ENCODE measurements at places on chromosomes 13 and 19.

DNA sequence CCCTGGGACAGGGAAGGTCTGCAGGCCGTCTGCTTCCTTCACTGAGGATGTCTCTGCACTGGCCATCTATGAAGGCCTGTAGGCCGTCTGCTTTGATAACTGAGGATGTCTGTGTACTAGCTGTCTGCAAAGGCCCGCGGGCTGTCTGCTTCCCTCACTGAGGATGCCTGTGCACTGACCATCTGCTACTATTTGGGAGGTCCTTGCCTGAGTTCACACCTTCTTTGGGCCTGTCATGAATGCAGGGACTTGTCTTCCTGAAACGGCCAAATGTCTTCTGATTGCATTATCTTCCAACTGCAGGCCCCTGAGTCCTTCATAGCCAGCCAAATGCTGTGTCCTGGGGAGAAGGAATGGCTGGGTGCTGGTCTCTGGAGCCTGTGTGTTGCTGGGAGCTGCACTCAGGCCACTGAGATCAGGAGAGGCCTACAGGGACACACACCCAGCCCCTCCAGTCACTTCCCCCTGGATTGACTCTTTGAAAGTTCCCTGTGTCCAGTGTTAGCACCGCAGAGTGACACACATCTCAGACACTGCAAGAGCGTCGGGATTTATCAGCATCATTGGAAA lies 72.9 kb downstream of the TEX29 start:
- no peak for DNase-seq

DNA sequence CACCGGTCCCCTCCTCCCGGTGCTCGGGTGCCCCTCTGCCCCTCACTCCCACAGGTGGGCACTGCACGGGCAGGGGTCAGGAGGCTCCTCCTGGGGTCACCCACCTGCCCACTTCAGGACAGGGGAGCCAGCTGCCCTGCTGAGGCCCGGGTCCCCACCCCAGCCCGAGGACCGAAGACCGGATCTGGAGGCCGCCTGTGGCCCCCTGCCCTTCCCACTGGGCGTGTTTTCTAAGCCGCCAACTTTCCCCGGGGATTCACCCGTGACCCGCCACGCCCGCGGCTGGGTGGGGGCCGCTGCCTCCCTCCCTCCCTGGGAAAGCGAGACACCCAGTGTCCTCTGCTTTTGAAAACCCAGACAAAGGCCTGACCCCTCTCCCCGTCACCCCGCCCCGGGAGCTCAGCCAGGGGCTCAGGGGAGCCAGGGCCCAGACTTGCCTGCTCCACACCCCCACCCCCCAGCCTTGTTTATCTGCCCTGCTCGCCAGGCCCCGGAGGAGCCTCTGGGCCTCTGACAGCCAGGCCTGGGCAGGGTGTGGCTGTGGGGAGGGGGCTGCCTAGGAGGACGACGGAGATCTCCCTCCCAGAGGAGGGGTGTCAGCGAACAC lies 1.3 kb downstream of the PALM start:
- DNase-seq, result no peak

- DNase-seq, result no peak
Measured at GRCh38 chr13:93942016-93942415, 537.5 kb downstream of the DCT start.

GRCh38 chr13:51212758-51213157 lies 9.4 kb upstream of the FAM124A start:
- DNase-seq, result no peak

DNA sequence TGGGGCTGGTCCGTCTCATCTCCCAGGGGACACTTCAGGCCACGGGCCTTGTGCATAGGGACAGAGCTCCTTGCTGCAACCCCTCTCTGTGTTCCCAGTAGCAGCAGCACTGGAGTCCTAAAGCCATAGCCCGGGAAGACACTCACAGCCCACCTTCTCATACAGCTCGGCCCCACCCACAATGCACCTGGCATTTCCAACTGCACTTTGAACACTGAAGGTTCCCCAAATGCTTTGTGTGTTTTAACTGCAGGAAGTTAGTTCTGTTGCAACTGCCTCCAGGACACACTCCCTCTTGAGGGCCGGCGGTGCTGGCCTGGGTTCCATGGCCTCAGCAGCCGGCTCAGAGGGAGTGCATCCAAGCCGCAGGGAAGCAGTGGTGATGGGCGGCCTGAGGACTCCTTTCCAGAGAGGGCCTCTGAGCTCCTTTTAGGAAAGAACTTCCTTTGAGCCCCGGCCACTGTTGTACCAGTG lies 22.7 kb upstream of the TMEM255B start:
- DNase-seq, result no peak

GRCh38 chr19:16825312-16826052 lies 3.7 kb upstream of the SIN3B start:
- no peak for DNase-seq

DNA sequence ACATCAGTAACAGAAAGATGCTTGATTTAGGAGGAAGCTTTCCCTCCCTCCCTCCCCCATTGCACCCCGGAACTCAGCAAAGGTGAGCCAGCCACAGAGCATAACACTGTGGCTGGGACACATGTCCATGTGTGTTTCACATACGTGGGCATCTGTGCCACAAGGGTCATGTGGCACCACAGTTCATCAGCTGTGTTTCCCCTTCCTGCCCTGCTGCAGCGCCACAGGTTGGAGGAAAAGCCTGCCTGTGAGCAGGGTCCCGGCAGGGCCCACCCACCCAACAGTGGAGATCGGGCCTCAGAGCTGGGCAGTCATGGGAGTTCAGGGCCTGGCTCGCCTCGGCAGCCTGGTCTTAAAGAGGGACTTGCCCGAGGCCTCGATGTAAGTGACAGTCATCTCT lies 2.8 kb downstream of the ACP5 start:
- DNase-seq, result no peak

DNA sequence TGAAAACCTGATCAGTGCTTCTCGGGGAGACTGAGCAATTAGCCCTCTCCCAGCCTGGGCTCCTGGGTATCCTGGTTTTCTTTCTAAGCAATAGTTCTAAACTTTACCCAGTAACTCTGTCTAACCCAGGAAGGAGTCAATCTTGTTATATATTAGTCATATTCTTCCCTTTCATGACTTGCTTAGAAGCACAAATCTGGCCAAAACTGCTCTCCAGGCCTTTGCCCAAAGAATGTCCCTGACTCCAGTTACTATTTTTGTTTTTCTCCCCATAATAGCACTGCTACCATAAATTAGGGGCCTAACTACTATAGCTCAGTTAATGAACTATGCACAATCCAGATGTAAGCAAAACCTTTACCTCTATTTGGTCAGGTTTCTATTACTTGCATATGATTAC lies 355.8 kb upstream of the HTR2A start:
- no peak for DNase-seq

GRCh38 chr19:18496980-18497256 lies 25.0 kb downstream of the ELL start:
- DNase-seq, result no peak

GRCh38 chr19:46784262-46785053 lies 3.9 kb downstream of the SLC1A5 start:
- peak; percentile 52 for DNase-seq

DNA sequence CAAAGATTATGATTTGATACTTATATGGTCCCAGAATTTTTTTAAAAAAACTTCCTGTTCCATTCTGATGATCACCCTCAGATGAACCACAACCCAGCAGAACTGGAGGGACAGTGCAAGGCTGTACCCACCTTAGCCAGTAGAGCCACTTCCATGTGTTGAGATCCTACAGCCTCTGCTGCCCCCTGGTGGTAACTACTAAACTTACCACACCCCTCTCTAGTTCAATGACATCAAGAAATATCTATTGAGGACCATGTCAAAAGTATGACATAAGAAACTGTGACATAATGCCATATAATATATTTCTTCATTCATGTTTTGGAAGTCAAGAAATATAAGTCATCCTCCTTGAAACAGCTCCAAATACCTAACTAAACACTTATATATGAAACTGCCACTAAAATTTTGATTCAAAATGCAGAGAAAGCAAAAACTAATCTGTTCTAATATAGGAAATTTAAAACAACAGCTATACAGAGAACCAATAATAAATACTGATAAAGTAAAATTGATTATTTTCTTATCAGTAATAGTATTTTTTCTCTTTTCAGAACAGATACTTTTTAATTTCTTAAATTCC lies 412.6 kb downstream of the KCTD12 start:
- no peak for DNase-seq

DNA sequence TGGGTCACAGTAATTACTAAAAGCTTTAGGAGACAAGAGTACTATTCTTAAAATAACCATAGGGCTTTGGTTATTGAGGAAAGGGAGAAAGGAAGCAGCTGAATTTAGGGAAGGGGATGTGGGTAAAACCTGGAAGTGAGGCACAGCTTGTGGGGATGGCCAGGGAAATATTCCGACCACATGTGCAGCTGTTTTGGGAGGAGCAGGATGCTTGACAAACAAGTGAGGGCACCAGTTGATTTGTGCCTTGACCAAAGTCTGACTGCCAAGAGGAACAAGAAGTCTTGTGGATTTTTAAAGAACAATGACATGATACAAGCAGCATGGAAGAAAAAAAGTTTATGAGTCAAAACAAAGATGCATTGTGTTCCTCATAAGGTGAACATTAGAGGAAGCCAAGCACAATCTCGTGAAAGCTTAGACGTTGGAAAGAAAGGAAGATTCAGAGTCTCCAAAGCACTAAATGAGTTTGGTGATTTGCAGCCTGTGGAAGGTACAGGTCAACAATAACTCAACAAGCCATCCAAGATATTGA lies 108.5 kb upstream of the GPC6 start:
- DNase-seq, result no peak

GRCh38 chr19:49924004-49924880 lies 4.8 kb upstream of the ATF5 start:
- DNase-seq, result no peak

- no peak for DNase-seq
Measured at GRCh38 chr13:90293793-90294361, 1053.6 kb upstream of the MIR17HG start.

DNA sequence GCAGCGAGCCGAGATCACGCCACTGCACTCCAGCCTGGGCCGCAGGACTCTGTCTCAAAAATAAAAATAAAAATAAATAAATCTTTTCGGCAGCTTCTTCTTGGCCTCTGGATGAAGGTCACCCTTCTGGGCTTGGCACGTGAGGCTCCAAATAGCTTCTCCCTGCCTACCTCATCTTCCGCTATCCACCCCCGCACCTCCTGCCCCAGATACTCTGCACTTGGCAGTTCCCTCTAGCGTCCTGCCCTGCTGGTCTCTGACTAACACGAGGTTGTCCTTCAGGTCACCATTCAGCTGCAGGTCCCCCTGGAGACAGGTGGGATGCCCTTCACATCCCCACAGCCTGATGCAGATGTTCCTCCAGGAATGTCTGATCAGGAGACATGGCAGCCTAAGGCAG lies 8.5 kb upstream of the CCL25 start:
- DNase-seq, result no peak

- DNase-seq, result no peak
Measured at GRCh38 chr19:47274891-47275761, 441 bp downstream of the INAFM1 start.

DNA sequence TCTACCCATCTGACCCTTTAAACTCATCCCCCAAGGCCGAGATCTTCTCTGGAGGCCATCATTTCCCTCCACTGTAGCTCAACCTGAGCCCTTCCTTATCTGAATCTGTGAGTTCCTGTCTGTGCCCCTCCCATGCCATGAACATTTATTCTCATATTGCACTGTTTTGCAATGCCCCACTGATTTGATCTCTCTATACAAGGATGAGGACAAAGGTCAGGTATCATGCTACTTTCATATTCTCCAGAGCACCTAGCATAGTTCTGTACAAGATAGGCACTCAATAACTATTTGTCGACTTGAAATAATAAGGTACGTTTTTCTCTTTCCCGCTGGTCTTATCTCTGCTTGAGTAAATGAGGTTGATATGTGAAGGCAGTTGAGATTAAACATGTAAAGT lies 135.5 kb downstream of the KLF5 start:
- DNase-seq, result no peak

DNA sequence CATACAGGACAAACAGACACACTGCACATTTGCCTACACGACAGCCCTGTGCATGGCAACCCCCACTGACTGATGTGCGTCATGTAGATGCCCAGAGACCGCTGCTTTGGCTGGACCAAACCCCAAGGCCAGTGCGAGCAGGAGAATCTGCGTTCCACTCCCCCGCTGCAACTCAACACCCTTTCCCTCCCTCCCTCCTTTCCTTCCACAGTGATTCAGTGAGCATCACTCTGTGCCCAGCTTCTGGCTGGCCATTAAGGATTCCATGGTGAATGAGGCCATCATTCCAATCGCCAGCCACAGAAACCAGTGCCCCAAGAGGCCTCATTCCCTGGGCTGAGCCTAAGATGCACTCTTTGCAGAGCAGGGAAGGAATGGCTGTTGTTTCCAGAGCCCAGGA lies 61.6 kb downstream of the GSX1 start:
- no peak for DNase-seq

- DNase-seq, result no peak
Measured at GRCh38 chr19:7534531-7535046, 928 bp upstream of the PNPLA6 start.

DNA sequence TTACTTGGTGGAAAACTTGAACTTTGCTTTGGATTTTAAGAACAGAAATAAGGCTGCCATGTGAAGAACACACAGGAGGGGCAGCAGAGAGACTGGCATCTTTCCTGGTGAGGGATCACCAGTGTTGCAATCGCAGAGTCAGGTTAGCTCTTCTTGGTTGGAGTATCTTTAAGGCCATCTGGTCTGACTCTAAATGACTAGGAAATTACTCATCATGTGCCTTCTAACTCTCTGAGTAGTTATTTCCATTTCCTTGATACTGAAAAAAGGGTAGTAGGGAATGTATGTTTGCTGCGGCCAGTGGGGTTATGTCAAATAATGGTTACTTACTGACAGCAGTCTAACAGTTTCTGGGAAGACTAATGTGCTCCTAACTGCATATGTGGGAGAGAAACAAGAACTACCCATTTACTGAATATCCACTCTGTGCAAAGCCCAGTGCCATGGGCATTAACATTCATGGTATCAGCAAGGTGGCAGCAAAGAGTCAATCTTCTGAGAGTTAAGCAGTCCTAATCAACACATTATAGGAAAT lies 122.1 kb downstream of the COG6 start:
- DNase-seq, result no peak

DNA sequence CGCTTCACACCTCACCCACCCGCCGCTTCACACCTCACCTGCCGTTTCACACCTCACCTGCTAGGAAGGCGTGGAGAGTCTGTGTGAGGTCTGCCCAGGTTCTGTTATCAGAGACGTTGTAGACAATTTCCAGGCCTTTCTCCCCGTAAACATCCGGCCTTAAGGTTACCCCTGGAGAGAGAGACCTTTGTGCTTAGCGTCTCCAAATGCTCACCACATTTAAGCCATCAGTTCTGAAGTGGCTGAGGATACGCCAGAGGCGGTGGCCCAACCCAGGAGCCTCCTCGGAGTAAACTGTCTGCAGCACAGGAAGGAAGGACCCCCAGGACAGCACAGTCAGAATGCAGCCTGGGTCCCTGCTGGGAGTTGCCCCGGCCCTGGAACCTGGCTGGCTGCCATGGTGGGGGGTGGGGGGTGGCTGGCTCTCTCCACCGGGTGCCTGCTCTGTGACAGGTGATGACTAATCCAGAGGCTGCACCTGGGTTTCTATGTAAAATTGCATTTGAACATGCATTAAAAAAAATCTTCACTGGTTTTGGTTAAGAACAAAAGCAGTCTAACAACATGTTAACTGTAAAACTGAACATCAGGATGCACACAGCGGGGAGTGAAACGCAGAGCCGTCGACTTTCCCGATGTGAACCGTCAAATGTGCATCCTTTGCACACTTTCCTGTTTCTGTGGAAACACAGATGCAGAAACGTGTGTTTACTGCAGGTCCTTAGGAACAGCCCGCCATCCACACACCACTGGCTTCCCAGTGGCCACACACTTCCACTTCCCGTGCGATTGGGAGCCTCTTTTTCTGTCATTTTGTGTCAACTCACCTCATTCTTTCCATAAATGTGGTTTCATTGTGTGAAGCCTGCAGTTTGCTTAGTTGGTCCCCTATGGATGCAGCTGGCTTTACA lies 4.5 kb downstream of the ATP4B start:
- no peak for DNase-seq

All from NCI-H187 treated with DMSO at 0.1 percent for 48 hours (cell line).